ENCODE measurements at places on chromosomes 5 and 9.
A peak's percentile ranks its signal among the peaks of the same experiment; 100 is the strongest.

- DNase-seq: no peak
Observed at GRCh38 chr5:144273232-144274027, 102.8 kb downstream of the KCTD16 start.

- DNase-seq: no peak
Observed at GRCh38 chr5:149117970-149118369, 23.3 kb upstream of the ABLIM3 start.

GRCh38 chr5:150598821-150599273 lies 41.6 kb upstream of the SYNPO start:
- no peak for DNase-seq

DNA sequence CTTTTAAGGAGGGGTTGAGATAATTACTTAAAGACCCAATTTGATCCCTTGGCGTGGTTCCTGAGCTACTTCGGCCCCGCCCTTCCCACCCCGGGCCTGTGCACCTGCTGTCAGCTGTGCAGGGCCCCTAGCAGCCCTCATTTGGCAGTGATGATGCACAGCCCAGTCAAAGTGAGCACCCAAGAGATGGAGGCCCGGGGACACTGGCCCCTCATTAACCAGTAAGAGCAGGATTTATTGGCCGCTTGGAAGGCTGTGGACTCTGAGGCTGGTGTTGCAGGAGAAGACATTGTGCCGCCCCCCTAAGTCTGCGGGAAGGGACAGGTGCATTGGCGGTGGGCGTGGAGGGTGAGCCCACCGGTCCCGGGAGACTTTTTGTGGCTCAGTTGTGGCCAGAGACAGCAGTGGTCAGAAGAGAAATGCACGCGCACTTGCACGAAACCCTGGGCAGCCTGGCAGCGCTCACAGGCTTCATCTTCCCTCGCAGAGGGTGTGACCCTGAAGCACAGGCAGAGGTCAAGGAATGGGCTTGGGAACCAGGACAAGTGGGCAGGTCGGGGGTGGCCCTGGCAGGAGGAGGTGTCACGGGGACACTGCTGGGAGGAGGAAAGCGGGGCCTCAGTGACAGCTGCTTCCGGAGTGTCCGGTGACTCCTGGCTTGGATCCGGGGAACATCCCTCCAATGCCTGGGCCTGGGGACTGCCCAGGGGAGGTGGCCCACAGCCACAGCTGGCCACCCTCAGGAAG lies 74.0 kb upstream of the RXRA start:
- peak; percentile 60 for DNase-seq

- no peak for DNase-seq
Observed at GRCh38 chr5:110899566-110900412, 161.0 kb downstream of the SLC25A46 start.

DNA sequence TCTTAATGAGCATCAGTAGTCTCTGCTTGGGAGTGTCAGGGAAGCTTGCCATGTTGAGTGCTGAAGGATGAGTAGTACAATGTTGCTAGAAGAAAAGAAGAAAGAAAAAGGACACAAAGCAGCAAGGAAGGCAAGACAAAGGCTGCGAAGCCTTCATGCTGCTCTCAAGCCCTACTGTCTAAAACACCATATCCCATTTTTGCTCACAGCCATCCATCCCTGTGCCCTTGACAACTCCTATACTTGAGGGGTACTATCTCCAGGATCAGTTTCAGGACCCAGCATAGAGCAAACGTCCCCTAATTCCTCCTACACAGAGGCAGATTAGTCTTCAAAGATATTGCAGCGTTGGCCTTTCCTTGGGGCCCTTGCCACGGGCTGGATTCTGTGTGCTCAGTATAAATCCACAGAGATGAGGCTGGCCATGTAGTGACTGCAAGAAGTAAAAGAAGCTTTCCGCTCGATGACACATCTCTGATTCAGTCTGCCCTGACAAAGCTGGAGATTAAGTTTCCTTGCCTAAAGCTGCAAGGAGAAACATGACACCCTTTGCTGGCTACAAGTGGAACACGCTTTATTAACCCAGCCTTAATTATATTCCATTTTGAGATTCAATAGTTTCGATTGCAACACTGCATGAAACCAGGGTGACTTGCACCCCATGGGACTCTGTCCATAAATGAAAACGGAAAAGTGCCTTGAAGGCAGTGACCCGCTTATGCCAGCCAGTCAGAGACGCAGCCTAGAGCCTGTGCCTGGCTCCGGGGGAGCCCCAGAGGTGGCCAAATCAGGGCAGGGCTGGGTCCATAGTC lies 304.6 kb downstream of the ACTL7B start:
- no peak for DNase-seq

DNA sequence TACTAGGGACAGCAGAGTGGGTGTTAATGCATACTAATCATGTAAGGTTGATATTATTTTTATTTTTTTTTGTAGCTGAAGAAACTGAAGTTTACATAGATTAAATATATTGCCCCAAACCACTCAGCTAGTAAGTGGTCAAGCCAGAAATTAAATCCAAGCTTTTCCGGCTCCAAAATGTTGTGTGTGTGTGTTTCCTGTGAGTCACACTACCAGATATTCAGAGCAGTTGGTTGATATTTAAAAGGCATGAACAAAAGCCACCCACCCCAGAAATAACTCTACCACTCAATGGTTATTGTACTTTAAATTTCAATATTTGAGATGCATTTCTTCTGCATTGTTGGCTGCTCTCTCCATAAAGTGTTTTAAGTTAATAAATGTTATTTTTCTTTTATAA lies 29.5 kb downstream of the KCNN2 start:
- no peak for DNase-seq

DNA sequence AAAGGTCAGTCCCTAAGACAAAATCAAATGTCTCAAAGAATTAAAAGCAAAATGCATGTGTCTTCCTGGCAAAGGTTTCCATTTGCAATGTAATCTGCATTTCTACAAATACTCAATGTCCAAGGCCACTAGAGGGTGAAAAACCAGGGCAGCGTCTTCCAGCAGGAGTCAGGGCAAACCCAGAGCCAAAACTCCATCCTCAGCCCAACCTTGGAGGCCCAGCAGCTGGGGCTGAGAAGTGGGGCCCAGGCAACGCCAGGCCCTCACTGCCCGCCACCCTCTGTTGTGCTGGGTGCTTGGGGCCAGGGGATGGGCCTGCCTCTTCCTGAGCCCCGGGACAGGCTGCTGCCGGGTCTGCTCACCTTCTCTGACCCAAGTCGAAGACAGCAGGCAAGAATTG lies 200.1 kb downstream of the PAX5 start:
- no peak for DNase-seq
